ENCODE measurements at places on chromosomes 2 and 18.

DNA sequence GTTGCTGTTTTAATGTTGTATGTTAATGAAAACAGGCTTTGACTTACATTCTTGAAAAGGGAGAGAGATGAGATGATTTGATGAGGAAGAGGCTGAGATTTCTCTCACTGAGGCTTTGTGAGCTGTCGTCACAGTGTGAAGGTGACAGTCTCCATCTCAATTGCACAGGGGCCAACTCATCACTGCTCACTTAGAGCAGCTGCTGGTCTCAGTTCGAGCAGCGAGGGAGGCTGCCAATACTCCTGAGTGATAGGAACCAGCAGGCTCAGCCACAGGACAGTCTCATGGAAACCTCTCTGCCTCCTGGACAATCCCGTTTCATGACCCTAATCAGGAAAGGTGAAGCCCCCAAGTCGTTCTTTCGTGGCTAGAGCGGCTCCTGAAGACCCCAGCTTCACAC lies 170.7 kb upstream of the SOX11 start:
- no peak for DNase-seq

DNA sequence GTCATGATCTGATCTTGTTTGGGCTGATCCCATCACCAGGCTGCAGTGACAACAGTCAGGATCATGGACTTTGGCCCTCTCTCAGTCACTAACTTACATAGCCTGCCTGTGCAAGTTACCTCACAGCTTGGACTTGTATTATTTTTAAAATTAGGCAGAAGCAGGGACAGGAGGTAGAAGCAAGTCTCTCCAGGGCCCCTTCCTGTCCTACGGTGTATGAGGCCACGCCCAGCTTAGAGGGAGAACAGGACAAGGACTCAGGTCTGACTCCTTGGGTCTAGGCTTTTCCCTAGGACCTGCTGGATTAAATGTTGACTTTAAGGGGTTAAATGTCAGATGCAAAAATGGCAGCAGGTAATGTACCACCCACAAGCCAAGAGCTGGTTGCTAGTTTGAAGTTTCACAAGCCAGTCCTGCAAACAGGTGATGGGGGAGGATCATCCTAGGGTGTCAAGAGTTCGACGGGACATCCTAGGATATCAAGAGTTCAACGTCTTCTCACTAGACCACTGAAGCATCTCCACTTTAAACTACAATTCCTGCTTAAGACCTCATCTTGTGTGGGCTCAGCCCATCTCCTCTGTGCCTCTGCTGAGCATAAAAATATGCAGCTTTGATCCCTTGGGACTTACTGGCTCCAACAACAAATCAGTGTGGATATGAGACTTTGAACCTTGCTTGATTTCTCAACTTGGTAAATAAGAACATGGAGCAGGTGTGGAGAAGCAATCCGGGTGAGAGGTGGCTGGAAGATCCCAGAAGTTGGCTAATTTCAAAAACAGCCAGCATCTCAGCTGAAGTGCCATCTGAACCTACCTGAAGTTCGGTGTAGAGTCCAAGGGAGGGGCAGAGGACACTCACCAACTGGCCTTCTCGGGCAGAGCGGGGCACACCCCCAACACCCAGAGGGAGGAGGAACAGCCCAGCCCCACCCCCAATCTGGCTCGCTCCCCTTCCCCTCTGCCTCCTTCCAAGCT lies 39.5 kb downstream of the SFXN5 start:
- DNase-seq: no peak

DNA sequence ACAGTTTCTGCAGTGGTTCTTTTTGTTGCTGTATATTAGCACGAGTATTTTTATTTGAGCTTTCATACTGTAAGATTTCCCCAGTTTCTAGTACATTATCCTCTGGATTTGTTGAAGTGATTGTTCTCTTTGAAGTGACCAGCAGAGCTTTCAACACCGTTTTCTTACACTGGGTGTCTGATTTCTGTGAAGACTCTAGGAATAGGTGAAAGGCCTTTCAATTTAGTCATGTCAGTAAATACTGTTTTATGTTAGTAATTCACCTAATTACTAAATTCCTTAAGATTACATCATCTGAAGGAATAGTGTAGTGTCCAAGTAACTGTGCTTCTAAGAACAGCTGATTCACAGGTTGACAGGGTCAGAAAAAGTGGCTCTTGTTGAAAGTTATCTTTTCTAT lies 2.3 kb downstream of the PPM1B start:
- no peak for DNase-seq

- DNase-seq: no peak
These were observed 18.8 kb downstream of the MGAT4A start for GRCh38 chr2:98712145-98712544.

GRCh38 chr2:39394516-39394961 lies 42.5 kb downstream of the MAP4K3 start:
- DNase-seq: no peak

Data from stimulated activated CD4-positive, alpha-beta T cell treated with anti-CD3 and anti-CD28 coated beads, Interleukin-1b, Interleukin-23, amount 100 ng/mL, for 1 hour (primary cell).